ENCODE measurements at places on chromosomes 7 and 10.

GRCh38 chr7:86720306-86720705 lies 76.6 kb downstream of the GRM3 start:
- no peak for DNase-seq

GRCh38 chr10:50740293-50740648 lies 535 bp downstream of the ASAH2B start:
- peak; percentile 19 for DNase-seq

DNA sequence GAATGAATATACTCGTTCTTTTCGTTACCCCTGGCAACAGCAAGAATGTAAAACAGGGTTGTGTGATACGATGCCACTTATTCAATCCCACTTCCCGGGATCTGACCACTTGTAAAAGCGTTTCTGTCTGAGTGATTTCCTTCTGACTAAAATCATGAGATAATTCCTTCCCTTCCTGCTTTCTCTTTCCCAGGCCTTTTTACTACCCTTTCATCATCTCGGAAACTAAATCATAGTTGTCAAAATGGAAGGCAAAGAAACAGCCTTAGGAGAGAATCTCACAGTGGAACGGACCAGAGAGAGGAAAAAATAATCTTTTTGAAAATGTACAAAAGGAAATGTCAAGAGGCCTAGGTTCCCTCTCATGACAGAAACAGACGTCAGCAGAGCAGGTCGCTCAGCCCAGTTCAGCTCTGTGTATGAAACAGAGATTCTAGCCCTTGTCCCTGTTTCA lies 29.8 kb downstream of the DIP2C start:
- peak; percentile 24 for DNase-seq

DNA sequence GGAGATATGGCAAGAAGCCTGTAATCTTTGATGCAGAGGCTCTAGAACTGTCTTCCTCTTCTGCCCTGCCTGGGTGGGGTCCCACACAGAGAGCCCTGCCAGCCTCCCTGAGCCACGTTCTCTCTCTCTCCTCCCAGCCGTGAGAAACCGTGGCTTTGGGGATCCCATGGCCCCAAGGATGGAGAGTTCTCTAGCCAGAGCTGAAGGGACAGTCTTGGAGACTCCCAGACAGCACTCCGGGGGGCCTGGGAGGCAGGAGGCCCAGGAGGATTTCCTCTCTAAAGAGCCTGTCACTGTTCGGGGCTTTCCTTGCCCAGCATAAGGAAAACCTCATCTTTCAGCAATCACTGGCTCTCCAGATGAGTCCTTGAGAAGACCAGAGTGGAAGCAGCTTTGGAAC lies 227.1 kb downstream of the ARHGAP12 start:
- no peak for DNase-seq

GRCh38 chr7:111892588-111892987 lies 313.6 kb downstream of the DOCK4 start:
- no peak for DNase-seq

DNA sequence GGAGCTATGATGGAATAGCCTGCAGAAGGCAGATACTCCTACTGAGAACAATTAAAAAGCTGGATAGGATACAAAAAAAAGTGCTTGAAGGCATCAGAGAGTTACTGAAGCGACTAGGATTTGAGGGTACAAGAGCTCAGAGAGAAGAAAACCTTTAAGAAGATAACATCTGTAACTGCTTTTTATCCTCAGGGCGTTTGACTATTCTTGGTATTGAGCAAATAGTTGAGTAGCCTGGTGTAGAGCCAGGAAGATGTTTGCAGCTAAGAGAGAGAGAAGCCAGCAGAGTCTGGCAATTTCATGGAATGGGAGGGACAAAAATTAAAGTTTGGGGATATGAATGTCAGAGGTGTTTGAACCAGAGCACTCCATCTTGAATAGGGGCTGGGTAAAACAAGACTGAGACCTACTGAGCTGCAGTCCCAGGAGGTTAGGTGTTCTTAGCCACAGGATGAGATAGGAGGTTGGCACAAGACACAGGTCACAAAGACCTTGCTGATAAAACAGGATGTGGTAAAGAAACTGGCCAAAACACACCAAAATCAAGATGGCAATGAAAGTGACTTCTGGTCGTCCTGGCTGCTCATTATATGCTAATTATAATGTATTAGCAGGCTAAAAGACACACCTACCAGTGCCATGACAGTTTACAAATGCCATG lies 428.8 kb downstream of the SH2D4B start:
- DNase-seq, result no peak

DNA sequence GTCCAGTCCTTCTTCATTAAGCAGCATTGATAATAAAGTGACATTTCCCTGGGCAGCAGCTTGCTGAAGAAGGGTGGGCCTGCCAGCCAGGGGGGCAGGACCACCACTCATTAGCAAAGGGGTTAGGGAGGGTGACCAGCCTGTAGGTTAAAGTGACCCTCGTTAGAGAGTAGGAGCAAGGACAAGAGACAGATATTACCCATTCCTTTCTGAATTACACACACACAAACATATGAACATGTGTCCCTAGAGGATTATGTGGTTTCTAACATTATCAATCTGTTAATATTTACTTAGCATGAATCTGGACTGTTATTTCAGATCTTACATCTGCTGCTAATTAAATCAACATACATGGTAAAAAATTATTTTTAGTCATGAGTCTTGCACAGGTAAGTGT lies 88.9 kb downstream of the CTTNBP2 start:
- DNase-seq, result no peak

DNA sequence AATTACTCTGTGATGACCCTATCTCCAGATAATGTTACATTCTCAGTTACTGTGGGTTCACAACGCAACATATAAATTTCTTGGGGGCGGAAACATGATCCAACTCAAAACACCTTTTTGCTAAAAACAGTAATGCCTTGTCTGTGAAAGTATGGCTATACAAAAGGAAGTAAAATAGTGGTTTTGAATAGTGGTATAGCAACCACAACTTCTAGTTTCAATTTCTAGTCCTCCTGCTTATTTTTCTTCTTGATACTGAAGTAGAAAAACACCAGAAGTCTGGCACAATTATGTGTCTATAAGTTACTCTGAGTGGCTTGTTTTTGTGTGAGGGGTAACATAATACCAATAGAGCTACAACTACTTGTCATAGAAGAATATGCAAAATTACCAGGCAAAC lies 21.5 kb upstream of the ZNF800 start:
- DNase-seq, result no peak

DNA sequence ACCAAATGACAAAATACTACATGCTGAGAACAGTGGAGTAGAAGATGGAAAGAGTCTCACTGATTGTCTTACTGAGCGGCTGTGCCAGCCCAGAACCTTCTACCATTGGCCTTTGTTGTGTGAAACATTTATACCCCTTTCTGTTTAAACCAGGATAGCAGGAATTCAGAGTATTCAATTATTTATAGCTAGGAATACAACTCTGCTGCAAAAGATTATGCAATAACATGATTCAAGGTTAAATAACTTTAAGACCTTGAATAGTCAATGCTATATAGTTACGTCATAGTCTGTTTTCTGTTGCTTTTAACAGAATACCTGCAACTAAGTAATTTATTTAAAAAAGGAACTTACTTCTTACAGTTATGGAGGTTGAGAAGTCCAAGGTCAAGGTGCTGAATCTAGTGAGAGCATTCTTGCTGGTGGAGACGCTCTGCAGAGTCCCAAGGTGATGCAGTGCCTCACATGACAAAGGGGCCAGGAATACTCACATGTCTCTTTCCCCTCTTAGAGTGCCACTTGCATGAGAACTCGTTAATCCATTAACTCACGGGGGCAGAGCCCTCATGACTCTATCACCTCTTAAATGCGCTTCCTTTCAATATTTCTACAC lies 371.8 kb downstream of the MDFIC start:
- no peak for DNase-seq

- DNase-seq, result no peak
Observed at GRCh38 chr7:141624763-141625162, 73.6 kb downstream of the AGK start.

DNA sequence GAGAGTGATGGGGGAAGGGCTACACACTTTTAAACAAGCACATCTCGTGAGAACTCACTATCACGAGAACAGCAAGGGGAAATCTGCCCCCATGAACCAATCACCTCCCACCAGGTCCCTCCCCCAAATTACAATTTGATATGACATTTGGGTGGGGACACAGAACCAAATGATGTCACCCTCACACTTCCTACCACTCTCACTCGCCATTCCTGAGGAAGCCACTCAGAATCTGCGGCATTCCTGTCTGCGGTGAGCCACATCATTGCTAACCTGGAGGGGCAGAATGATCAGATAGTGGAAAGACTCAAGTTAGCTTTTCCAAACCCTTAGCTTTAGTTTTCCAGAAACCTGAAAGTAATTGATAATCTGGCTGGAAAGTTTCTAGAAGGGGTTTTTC lies 66.9 kb downstream of the MYO3A start:
- no peak for DNase-seq

DNA sequence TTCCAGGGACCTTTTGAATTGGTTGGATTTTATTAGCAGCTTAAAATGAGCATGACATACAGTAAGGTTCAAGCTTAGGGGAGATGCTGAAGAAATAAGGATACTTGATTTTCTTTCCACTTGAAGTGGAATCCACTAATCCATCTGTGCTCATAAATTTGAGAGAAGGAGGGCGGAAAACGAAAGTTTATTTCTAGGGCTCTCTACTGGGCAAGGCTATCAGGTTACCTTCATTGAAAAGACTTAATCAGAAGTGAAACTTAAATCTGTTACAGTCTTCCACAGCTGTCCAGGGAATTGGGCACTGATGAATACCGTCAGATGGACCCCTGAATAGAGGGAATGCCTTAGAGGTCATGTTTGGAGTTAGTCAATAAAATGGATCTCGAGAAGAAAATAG lies 21.8 kb downstream of the AUTS2 start:
- DNase-seq, result no peak

DNA sequence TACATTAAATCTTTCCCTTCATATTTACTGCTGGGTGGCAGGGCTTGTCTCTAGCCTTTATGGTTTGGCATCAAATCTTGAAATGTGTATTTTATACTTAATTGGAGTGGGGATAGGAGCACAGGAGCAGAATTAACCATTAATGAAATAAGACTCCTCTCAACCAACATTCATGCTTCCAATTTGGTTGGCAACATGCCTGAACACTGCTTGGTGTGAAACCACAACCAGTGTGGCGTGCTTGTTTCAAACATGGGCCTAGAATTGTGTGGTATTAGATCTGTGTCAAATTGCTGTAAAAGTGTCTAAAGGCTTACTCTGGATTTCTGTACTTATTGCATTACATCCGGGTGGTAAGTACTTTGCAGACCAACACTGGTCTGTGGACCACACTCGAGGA lies 25.1 kb upstream of the VPS41 start:
- no peak for DNase-seq

- DNase-seq, result no peak
Observed at GRCh38 chr10:77205135-77205534, 432.5 kb downstream of the KCNMA1 start.

DNA sequence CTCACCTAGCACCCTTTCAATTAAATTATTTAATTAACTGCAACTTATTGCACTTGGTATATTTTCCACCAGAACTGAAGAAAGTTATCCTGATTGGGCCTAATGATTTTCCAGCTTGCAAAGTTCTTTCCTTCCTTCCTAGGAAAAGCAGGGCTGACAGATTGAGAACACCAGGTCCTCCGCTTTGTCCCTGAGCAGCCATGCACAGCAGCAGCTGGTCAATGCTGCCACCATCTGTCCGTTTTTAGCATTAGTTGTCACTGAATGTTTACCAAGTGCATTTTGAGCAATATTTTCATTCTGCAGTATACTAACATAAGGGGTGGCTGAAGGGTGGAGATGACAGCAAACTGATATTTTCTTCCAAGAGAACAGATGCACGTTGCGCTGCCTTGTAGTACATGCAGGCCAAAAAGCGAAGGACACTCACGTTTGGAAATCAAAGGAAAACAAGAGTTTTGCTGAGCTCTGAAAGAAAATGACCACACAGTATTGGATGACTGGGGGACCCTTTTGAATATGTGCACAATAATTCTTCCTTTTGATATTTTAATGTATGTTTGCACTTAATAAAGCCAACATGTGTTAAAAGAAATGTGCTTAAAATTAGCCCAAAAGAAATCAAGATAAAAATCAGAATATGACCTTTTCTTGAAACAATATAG lies 248.8 kb upstream of the PTN start:
- peak; percentile 45 for DNase-seq

- DNase-seq, result no peak
Observed at GRCh38 chr10:47413531-47414226, 29.6 kb upstream of the ZNF488 start.

GRCh38 chr7:122689346-122690109 lies 9.4 kb downstream of the RNF133 start:
- no peak for DNase-seq

- DNase-seq, result no peak
Observed at GRCh38 chr7:107660381-107661080, at the start of gene SLC26A4. Gene SLC26A4, plus strand, starts transcription at chr7:107660828. Its CDS starts 814 bp downstream, at chr7:107661642.

DNA sequence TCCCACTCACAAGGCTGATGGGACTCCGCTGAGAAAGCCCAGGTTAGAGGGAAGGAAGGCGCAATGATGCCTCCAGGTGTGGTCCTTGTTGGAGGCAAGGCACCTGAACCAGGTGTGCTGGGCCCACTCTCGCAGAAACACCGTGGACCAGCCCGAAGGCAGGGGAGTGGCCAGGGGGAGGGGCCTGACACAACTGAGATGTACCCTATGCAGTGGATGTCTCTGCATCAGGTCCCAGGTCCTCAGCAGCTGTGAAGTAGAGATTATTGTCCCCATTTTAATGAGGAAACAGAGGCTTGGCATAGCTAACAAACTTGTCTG lies 32.0 kb downstream of the GBX1 start:
- DNase-seq, result no peak

All from fibroblast of skin of left biceps (primary cell).